ENCODE measurements at places on chromosomes 16 and 17. TPM values are rescaled to one million over a fixed set of nuclear protein-coding genes. Genes with fewer than 3 reads are reported as not detected.

The RRAD gene
- 12.4 TPM for total RNA-seq

The IL17C gene
- total RNA-seq: 0.99 TPM

The SLC6A2 gene
- 3.5 TPM for total RNA-seq

The SLC12A3 gene
- total RNA-seq: 1.1 TPM

The MT1G gene
- total RNA-seq: 2.1 TPM

The HBM gene
- total RNA-seq: 1.6 TPM

GRCh38 chr17:77141846-77142449, 1.2 kb downstream of the SEC14L1 start:
- DNase-seq: no peak

DNA sequence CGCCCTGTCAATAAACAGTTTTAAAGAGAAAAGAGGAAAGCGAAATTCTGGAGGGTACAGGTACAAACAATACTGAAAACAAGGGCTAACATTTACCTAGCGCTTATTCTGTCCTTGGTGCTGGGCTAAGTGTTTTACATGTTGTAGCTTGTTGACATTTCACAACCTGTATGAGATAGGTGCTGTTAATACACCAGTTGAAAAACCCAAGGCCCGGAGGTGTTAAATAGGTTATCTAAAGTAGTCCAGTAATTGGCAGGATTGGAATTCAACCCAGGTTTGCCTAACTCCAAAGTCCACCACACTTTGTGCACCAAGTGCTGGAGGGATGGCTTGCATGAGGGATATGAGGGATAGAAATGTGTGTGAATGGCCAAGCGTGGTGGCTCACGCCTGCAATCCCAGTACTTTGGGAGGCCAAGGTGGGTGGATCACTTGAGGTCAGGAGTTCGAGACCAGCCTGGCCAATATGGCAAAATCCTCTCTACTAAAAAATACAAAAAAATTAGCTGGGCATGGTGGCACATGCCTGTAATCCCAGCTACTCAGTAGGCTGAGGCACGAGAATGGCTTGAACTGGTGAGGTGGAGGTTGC, 2.9 kb downstream of the ATP6V0D1 start:
- DNase-seq: no peak

- no peak for DNase-seq
Observed at GRCh38 chr16:27849621-27850020, 213.9 kb downstream of the GSG1L start.

- peak; percentile 83 for DNase-seq
Observed at GRCh38 chr16:56607109-56607618, 1.2 kb upstream of the MT2A start.

DNA sequence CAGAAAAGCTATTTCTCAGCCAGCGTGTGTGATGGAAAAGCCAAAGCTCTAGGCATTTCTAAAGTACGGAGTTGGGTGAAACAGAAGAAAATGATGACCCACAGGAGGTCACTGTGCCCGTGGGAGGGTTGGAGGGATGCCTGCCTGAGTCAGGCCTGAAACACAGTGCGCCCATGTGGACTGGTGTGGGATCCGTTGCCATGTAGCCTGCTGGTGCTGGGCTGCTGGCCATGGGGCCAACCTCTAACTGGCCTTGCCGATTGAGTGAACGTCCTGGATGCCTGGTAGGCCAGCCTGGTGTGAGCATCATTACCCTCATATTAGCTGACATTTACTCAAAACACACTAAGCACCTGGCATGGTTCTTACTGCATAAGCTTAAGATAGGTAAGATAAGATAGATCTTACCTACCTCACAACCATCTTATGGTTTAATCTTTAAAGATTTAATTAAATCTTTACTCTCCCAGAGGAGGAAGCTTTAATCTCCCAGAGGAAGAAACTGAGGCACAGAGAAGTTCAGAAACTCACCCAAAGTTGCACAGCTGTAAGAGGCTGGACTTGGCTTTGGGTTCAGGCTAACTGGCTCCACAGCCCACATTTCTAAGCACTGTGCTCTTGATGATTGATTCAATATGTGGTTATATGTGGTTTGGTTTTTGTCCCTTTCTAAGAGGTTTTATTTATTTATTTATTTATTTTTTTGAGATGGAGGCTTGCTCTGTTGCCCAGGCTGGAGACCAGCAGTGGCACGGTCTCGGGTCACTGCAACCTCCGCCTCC, 15.7 kb downstream of the MGAT5B start:
- no peak for DNase-seq

GRCh38 chr17:78497115-78497540, 80.1 kb downstream of the DNAH17 start:
- peak; percentile 82 for DNase-seq

- no peak for DNase-seq
Observed at GRCh38 chr16:17287166-17287800, 183.5 kb downstream of the XYLT1 start.

DNA sequence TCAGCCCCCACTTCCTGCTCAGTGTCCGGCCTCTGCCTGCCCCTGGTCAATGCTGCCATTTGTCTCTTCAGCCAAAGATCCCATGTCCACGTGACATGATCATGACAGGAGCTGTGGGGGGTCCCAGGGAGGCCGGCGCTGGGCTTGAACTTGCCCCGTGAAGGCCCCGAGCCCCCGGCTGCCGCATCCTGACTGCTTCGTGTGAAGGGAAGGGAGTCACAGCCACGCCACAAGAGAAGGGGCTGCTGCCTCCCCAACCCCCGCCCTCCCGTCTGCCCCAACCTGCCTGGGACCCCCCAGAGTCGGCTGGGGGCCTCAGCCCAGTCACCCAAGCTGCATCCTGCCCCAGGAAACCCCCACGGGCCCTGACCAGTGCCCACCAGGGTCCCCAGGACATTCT, 14.3 kb upstream of the SSTR5 start:
- no peak for DNase-seq

GRCh38 chr16:14378131-14378551, 251.9 kb downstream of the PARN start:
- DNase-seq: no peak

DNA sequence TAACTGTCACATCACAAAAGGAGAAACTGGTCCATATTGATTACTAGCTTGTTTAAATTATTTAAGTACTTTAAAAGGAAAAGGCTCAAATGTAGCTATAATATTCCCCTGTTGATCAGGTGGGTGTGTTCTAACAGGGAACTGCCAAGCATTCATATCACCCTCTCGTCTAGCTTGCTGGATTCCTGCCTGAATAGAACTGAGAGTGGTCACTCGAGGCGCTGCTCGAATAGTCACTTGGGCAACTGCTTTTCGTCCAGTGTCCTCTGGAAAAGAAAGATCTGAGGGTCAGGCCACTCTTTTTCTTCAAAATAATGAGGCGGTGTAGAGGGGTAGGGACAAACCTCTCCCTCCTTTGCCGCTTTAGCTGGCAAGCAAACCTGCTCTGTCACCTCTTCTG, 36.4 kb upstream of the USP22 start:
- DNase-seq: no peak

GRCh38 chr17:1673041-1673785, 11.5 kb downstream of the PRPF8 start:
- DNase-seq: no peak
